ENCODE measurements at places on chromosomes 6 and 20.

DNA sequence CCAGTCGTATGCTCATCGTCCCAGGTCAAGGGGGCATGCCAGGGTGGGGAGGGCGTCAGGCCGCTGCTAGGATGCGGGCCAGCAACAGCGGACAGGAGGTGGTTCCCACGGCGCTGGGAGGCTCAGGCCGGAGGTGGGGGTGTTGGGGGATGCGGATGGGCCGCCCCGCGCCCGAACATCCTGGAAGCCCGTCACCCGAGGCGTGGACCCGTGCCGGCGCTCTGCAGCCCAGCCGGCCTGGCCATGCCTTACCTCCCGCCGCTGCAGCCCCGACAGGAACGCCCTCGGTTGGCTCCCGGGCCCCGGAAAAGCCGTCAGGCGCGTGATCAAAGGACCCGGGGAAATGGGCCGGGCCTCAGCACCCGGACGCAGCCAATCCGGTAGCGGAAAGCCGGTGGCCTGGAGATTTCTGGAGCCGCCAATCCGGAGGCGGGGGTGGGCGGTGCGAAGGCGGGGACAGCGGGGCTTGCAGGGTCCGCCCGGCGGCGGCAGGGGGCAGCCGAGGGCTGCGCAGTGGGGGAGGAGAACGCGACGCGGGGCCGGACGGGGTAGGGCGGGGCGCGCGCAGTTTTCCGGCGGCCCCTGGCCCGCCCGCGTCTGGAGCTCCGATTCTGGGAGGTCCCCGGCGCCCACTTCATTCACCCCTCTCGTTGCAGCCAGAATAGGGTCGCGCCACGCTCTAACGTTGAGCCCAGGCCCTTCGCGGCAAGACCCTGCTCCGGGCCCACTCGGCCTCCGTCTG lies at the start of gene SMIM29:
TSS of gene SMIM29 (minus strand) at position 280 of the 742 bp plus-strand sequence. CDS start 1,215 bp downstream, outside the sequence.
- peak; percentile 95 for DNase-seq

DNA sequence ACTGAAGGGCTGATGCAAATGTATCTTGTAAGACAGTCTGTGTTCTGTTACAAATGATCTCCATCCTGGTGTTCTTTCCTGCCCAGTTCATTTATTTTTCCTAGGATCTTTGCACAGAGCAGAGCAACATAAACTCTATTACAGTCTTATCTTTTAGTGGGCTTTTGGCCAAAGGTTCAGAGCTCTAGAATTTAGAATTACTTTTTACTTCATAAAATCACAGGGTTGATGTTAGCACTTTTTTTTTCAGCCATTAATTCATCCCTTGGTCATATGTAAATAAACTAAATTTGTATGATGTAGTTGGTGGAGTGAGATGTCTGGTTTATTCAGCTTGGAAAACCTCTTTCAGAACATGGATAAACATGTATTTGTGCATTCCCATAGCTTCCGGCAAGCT lies 181.9 kb downstream of the ZFAND3 start:
- DNase-seq, result no peak

GRCh38 chr6:104312851-104313250 lies 546.9 kb downstream of the HACE1 start:
- DNase-seq, result no peak

DNA sequence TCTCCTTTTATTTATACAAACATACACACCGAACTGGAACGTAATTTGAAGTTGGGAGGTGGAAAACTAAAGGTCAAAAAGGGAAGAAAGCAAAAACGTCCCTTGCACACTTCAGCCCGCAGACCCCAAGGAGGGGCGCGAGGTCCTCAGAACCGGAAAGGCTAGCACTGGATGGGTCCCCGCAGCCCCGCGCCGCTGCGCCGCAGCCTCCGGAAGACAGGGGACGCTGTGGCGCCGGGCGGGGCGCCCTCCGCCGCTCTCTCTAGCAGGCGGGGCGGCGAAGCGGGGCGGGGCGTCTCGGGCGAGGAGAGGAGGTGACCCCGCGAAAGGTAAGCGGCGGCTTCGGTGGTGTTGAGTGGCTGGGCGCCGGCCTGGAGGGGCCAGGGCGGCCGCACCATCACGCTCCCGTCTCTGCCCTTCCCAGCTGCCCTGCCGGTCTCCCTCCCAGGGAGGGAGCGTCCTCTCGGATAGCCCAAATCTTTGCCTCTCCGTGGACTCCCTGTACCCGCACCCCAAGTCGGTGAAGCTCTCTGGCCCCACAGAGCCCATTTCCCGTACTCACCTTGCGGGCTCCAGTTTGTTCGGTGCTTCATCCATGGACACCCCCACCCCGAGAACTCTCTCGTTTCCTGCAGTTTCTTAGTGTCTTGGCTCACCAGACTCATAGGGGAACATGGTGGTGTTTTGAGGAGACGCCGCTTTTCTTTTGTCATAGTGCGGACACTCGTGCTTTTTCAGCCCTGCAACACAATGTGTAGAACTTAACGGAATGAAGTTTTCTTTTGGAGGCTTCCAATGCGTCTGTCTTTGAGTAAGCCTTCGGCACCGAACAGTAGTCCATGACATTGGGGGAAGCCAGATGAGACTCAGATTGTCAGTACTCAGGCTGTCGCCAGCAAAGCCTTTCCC lies at the start of gene SMIM8:
TSS of gene SMIM8 (plus strand) at position 285 of the 909 bp plus-strand sequence. CDS start 14,444 bp downstream, outside the sequence.
- DNase-seq, result peak; percentile 82

DNA sequence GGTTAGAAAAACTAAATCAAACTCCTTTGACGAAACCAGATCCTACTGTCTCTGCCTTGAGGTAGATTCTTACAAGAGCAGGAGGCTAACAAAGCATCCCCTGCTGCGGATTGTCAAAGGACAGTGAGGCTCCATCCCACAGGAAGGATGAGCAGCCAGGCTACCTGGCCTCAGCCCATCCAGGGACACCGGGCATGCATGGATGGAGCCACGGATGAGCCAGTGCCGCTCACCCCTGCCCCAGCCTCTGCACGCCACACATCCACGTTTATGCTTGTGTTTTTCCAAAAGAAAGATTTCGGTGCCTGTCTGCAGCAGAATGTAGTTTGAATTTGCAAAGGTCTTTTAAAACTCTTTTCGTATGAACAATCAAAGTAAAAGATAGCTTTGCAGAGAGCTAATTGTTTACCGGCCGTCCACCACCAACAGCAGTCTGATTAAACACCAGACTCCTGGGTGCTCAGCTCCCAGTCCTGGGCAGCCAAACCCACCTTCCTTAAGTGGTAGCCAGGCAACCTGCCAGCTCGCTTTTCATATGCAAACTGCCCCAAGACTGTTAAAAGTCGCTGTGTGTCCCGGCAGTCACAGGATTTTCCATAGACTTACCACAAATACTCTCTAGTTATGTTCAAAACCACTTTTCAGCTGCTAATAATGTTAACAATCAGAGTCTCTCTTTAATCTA lies 999 bp downstream of the THBS2 start:
- no peak for DNase-seq

All from NCI-H2171 (cell line).